Muscle of back (tissue), 13 donors: ENCODE measurements at places on chromosomes 7 and 10. TPM values are rescaled to one million over a fixed set of nuclear protein-coding genes. Genes with fewer than 3 reads are reported as not detected.

Gene MYH16
- 0.22 TPM for polyA plus RNA-seq

Gene SPDYE6
- polyA plus RNA-seq, result 1.8 TPM

Gene HABP2
- polyA plus RNA-seq, result 0.13 TPM

Gene IFIT2
- 7.3 TPM for polyA plus RNA-seq

Gene ZNF425
- 4.4 TPM for polyA plus RNA-seq

Gene NUDT13
- 2.3 TPM for polyA plus RNA-seq

Gene MKI67
- polyA plus RNA-seq, result 26.8 TPM

Gene SPACDR
- polyA plus RNA-seq, result 1.3 TPM

Gene NRCAM
- 36.3 TPM for polyA plus RNA-seq

- DNase-seq, result no peak
Measured at GRCh38 chr7:157848508-157849340, 511.9 kb downstream of the DNAJB6 start.

GRCh38 chr10:15168291-15168785, at the start of gene NMT2:
NMT2 (minus strand) TSS chr10:15168693; CDS start chr10:15168612, 81 bp downstream.
- peak; percentile 89 for DNase-seq

- DNase-seq, result no peak
Measured at GRCh38 chr10:43959364-43960134, 310.9 kb upstream of the ZNF32 start.

- no peak for DNase-seq
Measured at GRCh38 chr7:142420554-142421362, 162.9 kb upstream of the PRSS58 start.

DNA sequence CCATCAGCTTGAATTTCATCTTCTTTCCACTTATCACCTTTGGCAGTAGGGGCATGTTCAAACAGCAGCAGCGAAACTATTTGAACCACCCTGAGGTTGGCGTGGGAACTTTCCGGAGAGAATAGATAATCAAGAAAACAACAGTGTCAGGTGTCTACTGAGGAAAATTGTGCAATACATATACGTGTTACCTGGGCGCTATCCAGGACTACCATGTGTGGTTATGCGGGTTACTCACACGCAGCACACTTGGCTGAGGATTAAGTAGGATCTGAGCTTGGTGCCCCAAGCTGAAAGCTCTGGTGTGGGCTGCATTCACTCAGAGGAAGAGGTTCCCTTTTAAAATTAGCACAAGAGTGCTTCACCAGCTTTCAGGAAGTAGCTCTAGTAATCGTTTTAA, 8.8 kb upstream of the ABI1 start:
- DNase-seq, result no peak

GRCh38 chr7:20320786-20321185, 9.9 kb upstream of the ITGB8 start:
- no peak for DNase-seq

DNA sequence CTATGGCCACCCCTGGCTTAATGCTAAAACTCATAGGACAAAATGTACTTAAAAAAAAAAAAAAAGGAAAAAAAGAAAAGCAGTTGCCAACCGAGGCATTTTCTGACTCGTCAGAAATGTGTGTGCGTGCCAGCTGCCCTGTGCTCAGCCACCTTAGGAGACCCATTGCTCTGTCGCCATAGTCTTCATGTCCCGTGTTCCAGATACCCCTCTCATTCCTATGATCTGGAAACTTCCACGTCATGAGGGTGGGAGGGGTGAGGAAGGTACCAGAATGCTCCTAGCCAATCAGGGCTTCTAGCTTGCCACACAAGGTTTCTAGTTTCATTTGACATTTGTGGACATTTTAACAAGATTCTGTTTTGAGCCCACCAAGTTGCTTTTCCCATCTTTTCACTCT, 212.9 kb downstream of the TCF7L2 start:
- DNase-seq, result no peak

- DNase-seq, result peak; percentile 43
Measured at GRCh38 chr10:31353574-31353973, 34.6 kb downstream of the ZEB1 start.

DNA sequence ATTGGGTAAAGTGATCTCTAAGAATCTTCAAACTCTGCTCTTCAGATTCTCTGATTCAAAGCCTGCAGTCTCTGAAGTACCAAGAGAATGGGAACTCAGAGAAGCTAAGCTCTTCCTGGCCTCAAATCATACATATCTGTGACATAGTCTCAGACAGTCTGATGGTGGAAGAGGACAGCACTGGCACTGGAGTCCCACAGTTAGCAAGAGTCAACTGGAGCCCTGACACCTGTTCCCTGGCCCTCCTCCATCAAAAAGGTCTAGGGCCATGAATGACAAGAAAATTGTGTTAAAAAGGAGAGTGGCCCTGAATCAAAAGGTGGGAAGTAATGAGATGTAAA, 37.7 kb downstream of the PRSS2 start:
- DNase-seq, result no peak

DNA sequence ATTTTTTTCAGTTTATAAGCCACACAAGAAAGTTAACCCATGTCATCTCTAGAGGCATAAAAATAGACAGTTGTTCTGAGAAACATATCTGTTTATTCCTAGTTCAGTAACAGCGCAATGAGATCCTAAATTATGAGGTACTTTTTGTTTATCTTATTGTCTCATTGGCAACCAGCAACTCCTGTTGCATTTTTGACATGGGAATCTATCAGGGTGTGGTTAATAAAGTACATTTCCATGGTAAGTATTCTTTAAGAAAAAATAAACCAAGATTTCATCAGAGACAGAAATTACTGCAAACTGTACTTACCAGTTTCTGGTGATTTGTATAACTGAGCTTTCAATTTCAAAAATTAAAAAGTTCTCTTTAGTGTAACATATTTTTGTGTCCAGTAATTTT, 9.0 kb downstream of the FAS start:
- DNase-seq, result no peak

- DNase-seq, result no peak
Measured at GRCh38 chr10:120818301-120818700, 32.9 kb upstream of the WDR11 start.

DNA sequence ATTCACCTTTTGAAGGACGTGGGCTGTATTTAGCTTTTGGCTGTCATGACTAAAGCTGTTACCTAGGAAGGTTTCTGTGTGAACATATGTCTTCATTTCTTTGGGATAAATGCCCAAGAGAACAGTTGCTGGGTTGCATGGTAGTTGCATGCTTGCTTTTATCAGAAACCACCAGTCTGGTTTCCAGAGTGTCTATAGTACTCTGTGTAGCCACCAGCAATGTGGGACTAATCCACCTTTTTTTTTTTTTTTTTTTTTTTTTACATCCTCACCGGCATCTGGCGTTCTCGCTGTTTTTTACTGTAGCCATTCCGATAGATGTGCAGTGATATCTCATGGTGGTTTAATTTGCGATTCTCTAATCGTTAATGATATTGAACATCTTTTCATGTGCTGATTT, 297.8 kb downstream of the SDK1 start:
- no peak for DNase-seq

GRCh38 chr10:21715531-21716195, 181.6 kb downstream of the MLLT10 start:
- DNase-seq, result no peak

GRCh38 chr10:132835848-132836233, 49.9 kb upstream of the NKX6-2 start:
- no peak for DNase-seq

DNA sequence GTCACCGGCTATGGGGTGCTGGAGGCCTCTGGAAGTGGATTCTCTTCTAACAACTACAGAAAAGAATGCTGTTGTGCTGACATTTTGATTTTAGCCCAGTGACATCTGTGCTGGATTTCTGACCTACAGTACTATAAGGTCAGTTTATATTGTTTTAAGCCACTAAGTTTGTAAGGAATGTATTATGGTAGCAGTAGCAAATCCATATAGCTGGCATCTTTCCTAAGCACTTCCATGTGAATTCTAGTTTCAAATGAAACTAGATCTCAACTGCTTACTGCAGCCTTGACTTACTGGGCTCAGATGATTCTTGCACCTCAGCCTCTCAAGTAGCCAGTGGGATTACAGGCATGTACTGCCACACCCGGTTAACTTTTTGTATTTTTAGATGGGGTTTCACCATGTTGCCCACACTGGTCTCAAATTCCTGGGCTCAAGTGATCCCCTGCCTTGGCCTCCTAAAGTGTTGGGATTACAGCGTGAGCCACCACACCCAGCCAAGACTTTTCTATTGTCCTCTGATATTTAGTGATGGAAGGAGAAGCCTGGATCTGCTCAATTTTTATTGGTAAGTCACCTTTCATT, 414.0 kb downstream of the PHTF2 start:
- no peak for DNase-seq
